ENCODE measurements at places on chromosomes 5 and 9. TPM values are rescaled to one million over a fixed set of nuclear protein-coding genes. Genes with fewer than 3 reads are reported as not detected.

GRCh38 chr5:139658501-139658927 is 10.4 kb downstream of the CXXC5 start:
- H3K36me3 ChIP-seq, result no peaks in the 10 kb centered on the region
- H3K4me1 ChIP-seq, result peaks cover 92% of the 10 kb centered on the region
- peak overlapping the region; percentile 98 for H3K27ac ChIP-seq
- no peaks in the 10 kb centered on the region for H3K27me3 ChIP-seq

GRCh38 chr5:104367978-104368377 is 805.4 kb upstream of the NUDT12 start:
- no peak for DNase-seq
- H3K4me1 ChIP-seq, result no peaks in the 10 kb centered on the region
- no peak overlapping the region for H3K27ac ChIP-seq
- no peak overlapping the region for H3K4me3 ChIP-seq
- H3K27me3 ChIP-seq, result no peaks in the 10 kb centered on the region

TRMT10B gene
- 1.5 TPM for total RNA-seq

GRCh38 chr5:16690243-16690852 is 73.6 kb upstream of the RETREG1 start:
- DNase-seq, result no peak
- no peak overlapping the region for H3K27ac ChIP-seq
- peaks cover 5% of the 10 kb centered on the region for H3K4me1 ChIP-seq
- no peak overlapping the region for H3K4me3 ChIP-seq

DNA sequence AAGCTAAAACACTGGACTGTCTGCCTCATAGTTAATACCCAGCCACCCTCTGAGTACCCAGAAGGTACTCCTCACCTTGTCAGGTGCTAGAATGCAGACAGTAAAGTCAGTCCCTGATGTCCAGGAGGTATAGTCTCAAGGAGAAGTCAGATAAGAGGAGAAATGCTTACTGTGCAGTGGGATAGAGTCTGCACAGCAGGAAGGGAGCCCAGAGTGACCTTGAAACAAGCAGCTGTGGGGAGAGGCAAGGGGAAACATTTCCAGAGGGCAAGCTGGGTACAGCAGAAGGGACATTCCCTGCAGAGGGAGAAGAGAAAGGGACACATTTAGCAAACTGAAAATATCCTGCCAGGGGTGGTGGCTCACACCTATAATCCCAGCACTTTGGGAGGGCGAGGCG is 122.7 kb downstream of the GCNT1 start:
- H3K4me3 ChIP-seq, result no peak overlapping the region
- H3K36me3 ChIP-seq, result no peaks in the 10 kb centered on the region
- H3K27me3 ChIP-seq, result no peaks in the 10 kb centered on the region
- H3K27ac ChIP-seq, result no peak overlapping the region
- DNase-seq, result no peak

MEGF10 gene
- total RNA-seq, result 24.7 TPM

DNA sequence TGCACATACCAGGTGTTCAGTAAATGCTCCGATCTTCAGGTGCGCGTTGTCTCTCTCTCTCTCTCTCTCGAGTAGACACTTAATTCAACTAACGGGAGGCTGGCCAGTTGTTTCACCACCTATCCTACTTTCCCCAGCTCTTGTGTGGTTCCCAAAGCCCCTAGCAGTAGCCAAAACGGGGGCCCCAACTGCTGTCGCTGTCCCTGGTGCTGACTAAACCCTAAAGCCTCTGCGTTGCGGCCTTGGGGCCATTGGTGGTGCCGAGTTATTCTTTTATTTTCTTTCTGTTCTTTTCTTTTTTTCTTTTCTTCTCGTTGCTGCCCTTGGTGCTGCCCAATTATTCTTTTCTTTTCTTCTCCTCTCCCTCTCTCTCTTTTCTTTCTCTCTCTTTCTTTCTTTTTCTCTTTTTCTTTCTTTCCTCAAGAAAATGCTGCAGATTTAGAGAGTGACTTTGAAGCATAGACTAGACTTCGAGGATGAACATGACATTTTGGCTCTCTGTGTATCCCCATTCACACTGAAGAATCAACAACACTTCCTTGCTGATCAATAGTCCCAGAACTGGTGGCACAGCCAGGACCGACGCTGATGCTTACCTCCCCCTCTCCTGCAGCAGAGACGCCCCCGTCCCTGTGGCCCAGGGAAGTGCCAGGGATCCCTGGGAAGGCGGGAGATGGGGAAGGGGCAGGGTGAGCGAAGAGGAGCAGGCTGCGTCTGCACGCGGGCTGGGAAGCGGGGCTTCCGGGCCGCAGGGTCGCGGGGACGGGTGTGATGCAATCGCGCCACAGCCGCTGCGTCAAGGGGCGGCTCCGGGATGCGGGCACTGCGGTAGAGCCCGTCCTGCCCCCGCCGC is at the start of gene FBLL1:
Gene FBLL1, plus strand, starts transcription at position 785 of the 853 bp plus-strand sequence. CDS start 200 bp downstream, outside the sequence.
- H3K4me3 ChIP-seq, result no peak within 1 kb of the TSS
- no peak within 1 kb of the TSS for H3K27ac ChIP-seq
- H3K4me1 ChIP-seq, result no peaks in the 10 kb centered on the region
- DNase-seq, result no peak

DNA sequence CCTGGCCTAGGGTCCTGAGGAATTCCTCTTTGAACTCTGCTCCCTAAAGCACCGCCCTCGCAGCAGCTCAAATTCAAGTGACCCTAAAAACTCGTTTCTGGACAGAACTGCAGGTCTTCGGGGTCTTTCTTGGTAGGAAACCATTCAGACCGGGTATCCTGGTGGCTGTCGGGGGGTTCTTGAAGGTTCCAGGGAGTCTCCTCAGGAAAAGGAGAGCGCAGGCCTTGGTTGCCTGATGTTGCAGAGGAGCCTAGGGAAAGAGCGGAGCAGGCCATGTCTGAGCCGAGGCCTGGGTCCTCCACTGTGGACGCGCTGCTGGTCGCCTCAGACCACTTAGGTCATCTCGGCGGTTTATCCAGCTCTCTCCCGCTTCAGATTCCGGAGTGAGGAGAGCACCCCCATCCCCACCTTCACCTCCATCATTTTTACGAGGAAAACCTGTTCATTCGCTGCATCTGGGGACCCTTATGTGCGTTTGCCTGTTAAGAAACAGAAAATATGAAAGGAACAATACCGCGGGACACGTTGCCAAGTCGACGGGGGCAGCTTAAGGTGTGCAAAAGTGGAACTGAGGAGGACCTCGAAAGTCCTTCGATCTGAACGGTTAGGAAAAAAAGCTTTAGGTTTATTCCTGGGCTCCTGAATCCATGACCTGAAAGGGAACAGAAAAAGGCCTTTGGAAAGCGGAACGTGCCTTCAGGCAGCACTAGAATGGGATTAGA is 299.4 kb downstream of the PARP8 start:
- H3K27ac ChIP-seq, result no peak overlapping the region
- H3K4me3 ChIP-seq, result no peak overlapping the region
- H3K4me1 ChIP-seq, result peaks cover 20% of the 10 kb centered on the region
- H3K36me3 ChIP-seq, result no peaks in the 10 kb centered on the region

CCNI2 gene
- total RNA-seq, result not detected

IER5L gene
- total RNA-seq, result 3.2 TPM

- H3K36me3 ChIP-seq, result no peaks in the 10 kb centered on the region
- H3K4me1 ChIP-seq, result no peaks in the 10 kb centered on the region
- no peak overlapping the region for H3K27ac ChIP-seq
- H3K27me3 ChIP-seq, result no peaks in the 10 kb centered on the region
Observed at GRCh38 chr5:90655423-90655822, 96.8 kb downstream of the ADGRV1 start.

OBP2B gene
- not detected for total RNA-seq

DNA sequence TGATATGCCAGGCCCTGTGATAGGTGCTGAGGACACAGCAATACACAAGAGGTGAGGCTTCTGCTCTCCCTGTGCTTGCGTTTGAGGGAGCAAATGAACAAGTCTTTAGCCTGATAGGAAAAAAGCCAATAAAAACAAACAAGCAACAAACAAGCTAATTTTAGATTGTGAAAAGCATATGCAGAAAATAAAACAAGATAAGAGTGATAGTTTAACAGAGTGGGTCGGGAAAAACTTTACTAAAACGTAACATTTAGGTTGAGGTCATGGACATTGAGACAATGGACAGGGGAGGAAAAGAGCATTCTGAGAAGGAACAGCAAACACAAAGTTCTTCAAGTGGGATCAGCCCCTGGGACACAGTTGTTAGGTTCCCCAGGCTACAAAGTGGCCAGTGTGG is 4.3 kb downstream of the SMIM3 start:
- H3K36me3 ChIP-seq, result no peaks in the 10 kb centered on the region
- peak overlapping the region; percentile 85 for H3K27ac ChIP-seq
- no peaks in the 10 kb centered on the region for H3K27me3 ChIP-seq
- DNase-seq, result no peak
- peaks cover 28% of the 10 kb centered on the region for H3K4me1 ChIP-seq
- peak overlapping the region; percentile 91 for H3K4me3 ChIP-seq

- no peak overlapping the region for H3K4me3 ChIP-seq
- peaks cover 30% of the 10 kb centered on the region for H3K4me1 ChIP-seq
- no peaks in the 10 kb centered on the region for H3K27me3 ChIP-seq
Observed at GRCh38 chr5:143231416-143231815, 172.1 kb downstream of the NR3C1 start.

MEIKIN gene
- not detected for total RNA-seq

GRCh38 chr9:125904155-125904851 is 157.1 kb downstream of the PBX3 start:
- no peaks in the 10 kb centered on the region for H3K27me3 ChIP-seq
- H3K27ac ChIP-seq, result no peak overlapping the region
- H3K36me3 ChIP-seq, result no peaks in the 10 kb centered on the region
- no peaks in the 10 kb centered on the region for H3K4me1 ChIP-seq

- no peaks in the 10 kb centered on the region for H3K27me3 ChIP-seq
- H3K4me3 ChIP-seq, result no peak overlapping the region
Observed at GRCh38 chr5:130385656-130386055, 481.4 kb downstream of the CHSY3 start.

PAEP gene
- total RNA-seq, result not detected

INSL6 gene
- total RNA-seq, result not detected

- no peak overlapping the region for H3K4me3 ChIP-seq
- DNase-seq, result peak; percentile 80
- H3K27me3 ChIP-seq, result no peaks in the 10 kb centered on the region
- H3K4me1 ChIP-seq, result peaks cover 20% of the 10 kb centered on the region
Observed at GRCh38 chr5:78547731-78548615, 100.6 kb downstream of the LHFPL2 start.

- peak overlapping the region; percentile 73 for H3K4me3 ChIP-seq
- H3K27me3 ChIP-seq, result no peaks in the 10 kb centered on the region
- no peak for DNase-seq
- peaks cover 29% of the 10 kb centered on the region for H3K4me1 ChIP-seq
- no peaks in the 10 kb centered on the region for H3K36me3 ChIP-seq
- H3K27ac ChIP-seq, result peak overlapping the region; percentile 74
Observed at GRCh38 chr9:127567035-127567729, 44.9 kb upstream of the STXBP1 start.

FST gene
- total RNA-seq, result 2.0 TPM

- no peaks in the 10 kb centered on the region for H3K27me3 ChIP-seq
- no peak for DNase-seq
- no peak overlapping the region for H3K27ac ChIP-seq
- no peaks in the 10 kb centered on the region for H3K4me1 ChIP-seq
Observed at GRCh38 chr9:14542071-14542470, 151.2 kb downstream of the ZDHHC21 start.

DNA sequence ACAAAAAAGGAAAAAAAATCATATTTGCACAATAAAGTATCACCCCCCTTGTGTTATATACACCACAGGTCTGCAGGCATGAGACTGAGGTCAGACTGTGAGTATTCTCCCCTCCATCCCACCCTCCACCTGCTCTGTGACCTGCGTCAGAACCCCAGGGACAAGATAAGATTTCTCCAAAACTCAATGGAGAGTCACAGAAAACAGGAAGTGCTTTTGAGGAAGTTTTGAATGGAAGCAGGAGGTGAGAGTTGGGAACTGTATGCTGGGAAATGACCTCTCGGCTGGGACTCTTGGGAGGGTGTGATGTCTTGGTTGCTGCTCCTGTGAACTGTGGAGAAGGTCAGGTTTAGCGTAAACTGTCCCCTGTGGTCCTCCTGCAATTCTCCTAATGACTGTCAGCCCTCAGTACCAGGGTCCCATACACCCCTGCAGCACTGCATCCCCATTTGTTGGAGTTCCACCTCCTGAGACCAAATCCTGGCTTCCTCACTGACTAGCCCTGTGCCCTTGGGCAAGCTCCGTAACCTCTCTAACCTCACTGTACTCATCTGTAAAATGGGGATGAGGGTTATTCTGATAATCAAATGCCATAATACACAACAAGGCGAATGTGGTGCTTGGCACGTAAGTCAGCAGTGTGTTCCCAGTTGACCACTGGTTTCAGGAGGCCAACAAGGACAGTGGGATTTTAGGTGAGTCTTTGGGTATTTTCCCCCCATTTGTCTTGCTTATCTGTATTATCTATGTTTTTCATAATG is 6.9 kb upstream of the CTSL start:
- no peaks in the 10 kb centered on the region for H3K27me3 ChIP-seq
- no peaks in the 10 kb centered on the region for H3K36me3 ChIP-seq
- no peak for DNase-seq
- H3K4me1 ChIP-seq, result peaks cover 9% of the 10 kb centered on the region
- no peak overlapping the region for H3K4me3 ChIP-seq
- H3K27ac ChIP-seq, result no peak overlapping the region

- no peak overlapping the region for H3K4me3 ChIP-seq
- no peaks in the 10 kb centered on the region for H3K4me1 ChIP-seq
- no peak for DNase-seq
- no peaks in the 10 kb centered on the region for H3K36me3 ChIP-seq
- no peaks in the 10 kb centered on the region for H3K27me3 ChIP-seq
Observed at GRCh38 chr5:130975299-130975698, 189.8 kb downstream of the HINT1 start.

SNX18 gene
- 18.5 TPM for total RNA-seq

All from gastrocnemius medialis (tissue), 4 donors.